Kidney epithelial cell (primary cell): ENCODE measurements at places on chromosomes 12 and 14. TPM values are rescaled to one million over a fixed set of nuclear protein-coding genes. Genes with fewer than 3 reads are reported as not detected.
A peak's percentile ranks its signal among the peaks of the same experiment; 100 is the strongest.

Gene MAP1LC3B2
- total RNA-seq = 1.2 and 1.5 TPM in 2 replicates

Gene MYF6
- not detected in 2 replicates for total RNA-seq

DNA sequence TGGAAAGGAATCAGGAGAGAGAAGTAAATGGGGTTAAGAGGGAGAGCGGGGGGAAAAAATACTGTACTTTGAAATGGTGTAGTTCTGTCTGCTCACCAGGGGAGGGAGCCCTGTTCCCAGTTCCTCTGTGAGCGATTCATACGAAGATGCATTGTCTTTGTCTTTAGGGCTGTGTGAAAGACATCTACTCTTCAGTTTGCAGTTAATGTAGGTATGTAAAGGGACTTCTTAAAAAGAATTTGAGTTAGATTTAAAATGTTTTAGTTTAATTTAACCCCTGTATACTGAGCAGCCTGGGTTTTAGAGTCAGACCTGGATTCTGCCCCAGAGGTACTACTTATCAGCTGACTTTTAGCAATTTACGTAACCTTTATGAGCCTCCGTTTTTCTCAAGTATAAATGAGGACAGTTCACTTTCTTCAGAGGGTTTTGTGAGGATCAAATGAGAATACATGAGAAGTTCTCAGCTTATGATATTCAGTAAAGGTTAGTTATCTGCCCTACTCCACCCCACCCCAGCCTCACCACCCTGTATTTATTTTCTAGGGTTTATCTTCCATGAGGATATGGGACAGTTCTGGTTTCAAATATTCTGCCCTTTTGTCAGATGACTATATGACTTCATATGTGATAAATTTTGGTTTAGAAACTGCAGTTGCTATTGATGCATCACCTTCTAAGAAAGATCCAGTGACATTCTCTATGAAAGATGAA lies 82.5 kb upstream of the EVL start:
- peak; percentile 18 for DNase-seq

DNA sequence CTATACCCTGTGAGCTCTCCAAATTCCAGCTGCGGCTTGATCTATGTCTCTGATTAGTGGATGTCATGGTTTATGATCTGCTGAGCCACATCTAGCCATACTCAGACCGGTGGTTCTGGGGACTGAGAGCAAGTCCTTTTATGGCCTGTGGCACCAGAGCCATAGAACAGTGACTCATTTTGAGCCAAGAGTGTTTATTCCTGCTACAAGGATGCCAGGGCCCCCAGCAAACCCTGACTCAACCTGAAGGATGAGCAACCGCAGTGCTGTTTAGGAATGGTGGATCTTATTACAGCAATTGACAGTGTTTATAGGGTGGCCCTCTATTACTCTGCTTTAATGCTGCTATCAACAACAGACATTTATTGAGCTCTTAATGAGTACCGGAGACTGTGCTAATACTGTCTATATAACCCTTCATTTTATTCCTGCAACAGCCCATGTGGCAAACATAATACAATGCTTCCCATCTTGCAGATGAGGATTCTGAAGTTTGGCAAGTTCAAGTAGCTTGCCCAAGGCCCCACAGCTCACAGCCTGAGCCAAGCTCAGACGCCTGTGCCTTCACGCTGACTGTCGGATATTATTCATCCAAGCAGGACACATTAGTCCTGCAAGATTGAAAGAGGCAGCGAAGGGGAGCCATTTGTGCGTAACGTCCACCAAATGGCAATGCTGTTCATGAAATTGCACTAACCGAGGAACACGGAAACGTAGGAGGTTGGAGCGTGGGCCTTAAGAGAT lies 273.6 kb upstream of the PWP1 start:
- DNase-seq = peak; percentile 93
